CD4-positive, alpha-beta T cell (primary cell): ENCODE measurements at places on chromosomes 13 and 19.

DNA sequence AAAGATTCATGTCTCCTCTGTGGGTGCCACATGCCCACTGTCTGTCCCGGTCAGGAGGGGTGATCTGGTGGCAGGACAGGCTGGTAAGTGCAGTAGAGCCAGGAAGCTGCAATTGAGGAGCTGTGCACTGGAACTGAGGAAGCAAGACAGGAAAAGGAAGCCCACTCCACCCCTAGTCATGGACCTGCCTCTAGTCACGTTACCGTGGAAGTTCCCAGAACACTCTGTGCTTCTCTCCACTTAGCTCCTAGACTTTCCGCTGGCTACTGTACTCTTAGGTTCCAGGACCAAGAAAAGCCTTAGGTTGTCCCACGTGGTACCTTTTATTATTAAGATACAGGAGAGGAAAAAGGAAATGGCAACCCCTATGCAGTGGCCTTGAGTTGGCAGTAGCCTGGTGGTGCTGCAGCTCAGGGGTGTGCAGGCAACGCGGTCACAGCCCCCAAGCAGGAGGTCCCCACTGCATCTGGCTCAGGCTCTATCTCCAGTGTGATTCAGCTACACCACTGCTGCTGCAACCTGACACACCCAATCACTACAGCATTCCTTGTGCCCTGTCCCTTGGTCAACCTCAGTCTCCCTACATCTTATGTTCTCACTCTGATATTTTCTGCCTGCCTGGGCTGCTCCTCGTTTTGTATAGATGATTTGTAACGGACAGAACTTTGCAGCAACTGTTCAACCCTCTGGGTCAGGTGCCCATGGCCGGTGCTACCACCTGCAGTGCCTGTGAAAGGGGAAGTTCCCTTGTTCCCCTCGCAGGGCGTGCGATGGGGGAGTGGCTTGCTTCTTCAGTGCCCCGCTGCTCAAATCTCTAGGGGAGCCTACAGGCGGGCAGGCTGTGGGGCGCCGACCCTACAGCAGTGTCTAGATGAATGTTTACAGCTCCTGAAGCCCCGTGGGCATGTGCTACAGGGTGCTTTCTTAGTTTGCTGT, 24.4 kb upstream of the GPR12 start:
- peak; percentile 4 for DNase-seq

GRCh38 chr13:45315520-45316167, 25.3 kb downstream of the TPT1 start:
- DNase-seq = no peak

DNA sequence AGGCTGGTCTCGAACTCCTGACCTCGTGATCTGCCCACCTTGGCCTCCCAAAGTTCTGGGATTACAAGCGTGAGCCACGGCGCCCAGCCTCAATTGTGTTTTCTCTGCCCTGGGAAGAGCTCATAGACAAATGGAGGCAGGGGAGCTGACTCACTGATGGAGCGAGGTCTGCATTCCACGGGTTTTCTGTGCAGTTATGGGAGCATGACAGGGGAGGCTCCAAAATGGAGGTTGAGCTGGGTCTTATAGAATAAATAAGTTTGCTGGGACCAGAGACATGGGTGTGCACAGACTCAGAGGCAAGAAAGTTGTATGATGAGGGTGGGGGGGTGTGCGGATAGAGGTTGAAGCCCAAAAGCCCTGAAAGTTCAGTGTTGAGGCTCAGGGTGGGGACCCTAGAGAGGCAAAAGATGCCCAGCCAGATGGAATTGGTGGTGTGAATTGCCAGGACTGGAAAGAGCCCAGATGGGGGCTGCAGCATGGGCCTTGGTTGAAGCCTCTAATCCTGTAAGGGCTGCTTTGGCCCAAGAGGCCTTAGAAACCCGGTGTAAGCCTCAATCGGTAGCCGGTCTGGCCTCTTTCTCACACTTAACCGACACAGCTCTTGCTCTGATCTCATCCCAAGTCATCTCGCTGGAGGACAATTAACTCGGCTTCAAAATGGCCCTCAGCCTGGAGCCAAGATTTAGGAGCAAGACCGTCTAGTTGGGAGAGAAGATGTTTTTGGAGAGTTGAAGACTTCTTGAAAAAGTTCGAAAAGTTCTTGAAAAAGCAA, 1.9 kb downstream of the TPM4 start:
- peak; percentile 43 for DNase-seq

GRCh38 chr13:53028637-53029203, at the start of gene OLFM4:
TSS of gene OLFM4 (plus strand) at chr13:53028813. CDS start at chr13:53028837, 24 bp downstream.
- DNase-seq = no peak
